ENCODE measurements at places on chromosomes 3 and 15. TPM values are rescaled to one million over a fixed set of nuclear protein-coding genes. Genes with fewer than 3 reads are reported as not detected.

Gene HTR3E
- not detected for total RNA-seq

Gene REC114
- not detected for total RNA-seq

Gene CHL1
- 0.13 TPM for total RNA-seq

Gene SNTN
- not detected for total RNA-seq

Gene FEZF2
- not detected for total RNA-seq

Gene EMC7
- total RNA-seq = 34.4 TPM

Gene LRRN1
- total RNA-seq = 0.51 TPM

Gene C3orf80
- total RNA-seq = 0.93 TPM

Gene TEX55
- not detected for total RNA-seq

Gene RBP2
- not detected for total RNA-seq

Gene ISL2
- total RNA-seq = not detected

Gene ACKR4
- total RNA-seq = not detected

Gene SCN11A
- total RNA-seq = 0.12 TPM

Gene CSPG5
- 0.18 TPM for total RNA-seq

Gene APOD
- total RNA-seq = 0.29 TPM

Gene ACP3
- total RNA-seq = 0.12 TPM

Gene GPR149
- not detected for total RNA-seq
